ENCODE measurements at places on chromosomes 2 and 18. TPM values are rescaled to one million over a fixed set of nuclear protein-coding genes. Genes with fewer than 3 reads are reported as not detected.

The ZRANB3 gene
- 3.6 TPM for polyA plus RNA-seq

The ZBTB7C gene
- 1.1 TPM for polyA plus RNA-seq

The G6PC2 gene
- polyA plus RNA-seq: not detected

The RAB27B gene
- polyA plus RNA-seq: 4.5 TPM

The CD207 gene
- polyA plus RNA-seq: 0.29 TPM

The DNAH6 gene
- polyA plus RNA-seq: 1.0 TPM

The CELF4 gene
- polyA plus RNA-seq: 2.9 TPM

The LHCGR gene
- polyA plus RNA-seq: 0.09 TPM

The CREB1 gene
- polyA plus RNA-seq: 22.6 TPM

- peak; percentile 72 for DNase-seq
These were observed 10.6 kb downstream of the DNAJB2 start for GRCh38 chr2:219289537-219290361.

- peak; percentile 73 for DNase-seq
These were observed 144.6 kb upstream of the SPRED2 start for GRCh38 chr2:65576861-65577601.

- peak; percentile 9 for DNase-seq
These were observed 34.5 kb upstream of the CSRNP3 start for GRCh38 chr2:165434865-165435496.

- DNase-seq: no peak
These were observed 16.2 kb downstream of the HNMT start for GRCh38 chr2:137980459-137980858.

- no peak for DNase-seq
These were observed 192.4 kb upstream of the AGAP1 start for GRCh38 chr2:235301202-235302076.

DNA sequence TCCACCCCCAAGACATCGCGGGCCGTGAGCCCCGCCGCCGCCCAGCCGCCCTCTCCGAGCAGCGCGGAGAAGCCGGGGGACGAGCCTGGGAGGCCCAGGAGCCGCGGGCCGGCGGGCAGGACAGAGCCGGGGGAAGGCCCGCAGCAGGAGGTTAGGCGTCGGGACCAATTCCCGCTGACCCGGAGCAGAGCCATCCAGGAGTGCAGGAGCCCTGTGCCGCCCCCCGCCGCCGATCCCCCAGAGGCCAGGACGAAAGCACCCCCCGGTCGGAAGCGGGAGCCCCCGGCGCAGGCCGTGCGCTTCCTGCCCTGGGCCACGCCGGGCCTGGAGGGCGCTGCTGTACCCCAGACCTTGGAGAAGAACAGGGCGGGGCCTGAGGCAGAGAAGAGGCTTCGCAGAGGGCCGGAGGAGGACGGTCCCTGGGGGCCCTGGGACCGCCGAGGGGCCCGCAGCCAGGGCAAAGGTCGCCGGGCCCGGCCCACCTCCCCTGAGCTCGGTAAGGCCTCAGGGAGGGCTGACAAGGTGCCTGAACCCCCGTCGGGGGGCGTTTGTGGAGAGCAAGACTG is 14.2 kb downstream of the SPEG start:
- no peak for DNase-seq

- no peak for DNase-seq
These were observed 72.9 kb downstream of the PKP4 start for GRCh38 chr2:158529379-158530259.

DNA sequence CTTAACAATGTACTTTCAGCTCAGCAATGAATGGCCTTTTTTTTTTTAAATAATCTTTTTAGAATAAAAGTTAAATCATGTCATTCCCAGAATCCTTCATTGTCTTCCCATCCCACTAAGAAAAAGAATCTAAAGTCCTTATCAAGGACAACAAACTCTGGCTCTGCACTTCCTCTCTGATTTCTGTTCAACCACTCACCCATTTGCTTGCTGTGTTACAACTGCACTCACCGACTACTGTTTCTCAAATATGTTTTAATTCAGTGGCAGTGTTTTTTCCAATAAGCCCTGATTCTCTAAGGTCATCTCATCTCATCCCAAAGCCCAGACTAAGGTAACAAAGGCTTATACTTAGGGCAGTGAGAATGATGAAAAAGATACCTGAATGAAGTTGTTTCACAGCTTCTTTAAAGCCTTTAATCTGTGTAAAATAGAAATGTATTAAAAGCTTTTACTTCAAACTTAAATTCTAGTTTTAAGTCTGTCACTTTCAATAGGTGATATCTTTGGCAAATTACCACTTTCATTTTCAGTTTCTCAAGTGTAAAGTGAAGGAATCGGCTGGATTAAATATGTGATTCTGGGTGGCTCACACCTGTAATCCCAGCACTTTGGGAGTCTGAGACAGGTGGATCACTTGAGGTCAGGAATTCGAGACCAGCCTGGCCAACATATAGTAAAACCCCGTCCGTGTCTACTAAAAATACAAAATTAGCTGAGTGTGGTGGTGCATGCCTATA is 87.6 kb downstream of the RBBP8 start:
- no peak for DNase-seq

DNA sequence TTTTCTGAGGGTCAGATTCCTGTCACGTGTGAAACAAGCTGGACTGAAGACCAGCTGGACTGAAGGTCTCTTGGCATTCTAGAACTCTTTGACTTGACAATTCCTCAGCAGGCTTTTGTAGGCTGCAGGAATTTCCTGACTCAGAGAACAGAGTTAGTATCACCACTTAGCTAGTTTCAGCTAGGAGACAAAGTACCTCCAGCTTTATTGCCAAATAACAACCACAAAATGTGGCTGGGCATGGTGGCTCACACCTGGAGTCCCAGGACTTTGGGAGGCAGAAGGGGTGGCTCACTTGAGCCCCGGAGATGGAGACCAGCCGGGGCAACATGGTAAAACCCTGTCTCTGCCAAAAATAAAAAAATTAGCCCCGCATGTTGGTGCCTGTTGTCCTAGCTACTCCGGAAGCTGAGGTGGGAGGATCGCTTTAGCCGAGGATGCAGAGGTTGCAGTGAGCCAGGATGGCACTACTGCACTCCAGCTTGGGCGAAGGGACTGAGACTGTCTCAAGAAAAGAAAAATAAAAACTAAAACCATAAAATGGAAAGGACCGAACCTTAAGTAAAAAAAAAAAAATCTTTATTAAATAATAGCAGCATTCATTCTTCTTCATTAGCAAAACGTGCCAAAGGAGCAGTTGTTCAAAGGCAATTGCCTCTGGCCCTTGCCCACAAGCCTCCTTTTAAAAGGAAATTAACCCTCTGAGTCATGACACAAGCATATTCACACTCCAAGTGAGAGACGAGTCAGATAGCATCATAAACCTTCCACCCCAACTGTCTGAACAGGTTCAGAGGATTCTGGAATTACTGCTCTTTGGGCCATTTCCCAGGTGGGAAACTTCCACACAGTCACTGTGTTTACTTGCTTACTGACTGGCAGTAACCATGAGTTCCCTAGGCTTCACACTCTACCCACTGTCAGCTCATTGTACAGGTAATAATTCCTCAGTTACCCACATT is 88.9 kb downstream of the MYL12B start:
- peak; percentile 12 for DNase-seq

GRCh38 chr2:214031566-214031965 is 379.3 kb upstream of the VWC2L start:
- DNase-seq: no peak

- no peak for DNase-seq
These were observed 26.8 kb upstream of the ERCC3 start for GRCh38 chr2:127320586-127321275.

DNA sequence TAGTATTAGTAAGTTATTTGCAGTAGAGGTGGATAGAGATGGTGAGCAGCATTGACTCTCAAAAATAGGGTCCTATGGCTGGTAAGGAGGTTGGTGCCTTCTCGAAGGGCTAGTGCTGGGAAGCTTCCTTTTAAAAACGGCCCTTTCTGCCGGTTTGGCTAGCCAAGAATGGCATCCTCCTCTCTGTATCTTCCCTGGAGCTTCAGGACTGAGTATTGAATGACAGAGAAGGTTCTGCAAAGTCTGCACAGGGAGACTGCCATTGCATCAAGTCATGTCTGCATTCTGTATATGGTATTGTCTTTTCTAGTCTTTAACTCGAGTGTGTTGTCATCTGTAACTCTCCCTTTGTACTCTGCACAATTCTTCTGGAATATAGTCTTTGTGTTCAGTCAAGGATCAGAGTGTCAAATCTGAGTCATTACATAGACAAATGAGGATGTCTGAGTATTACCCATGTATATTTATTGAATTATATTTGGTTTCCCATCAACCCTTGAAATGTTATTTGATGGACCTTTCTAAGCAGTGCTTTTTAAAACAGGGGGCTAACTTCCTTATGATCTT is 1.1 kb downstream of the LDLRAD4 start:
- DNase-seq: no peak

- no peak for DNase-seq
These were observed 236.8 kb downstream of the SATB2 start for GRCh38 chr2:199220920-199221319.

GRCh38 chr2:218713922-218714321 is 3.3 kb downstream of the TTLL4 start:
- no peak for DNase-seq

- peak; percentile 28 for DNase-seq
These were observed 118.8 kb downstream of the MGAT5 start for GRCh38 chr2:134372611-134373131.

Measured in hepatocyte (in vitro differentiated cells).